GM23248 (cell line): ENCODE measurements at places on chromosomes 1 and 21. TPM values are rescaled to one million over a fixed set of nuclear protein-coding genes. Genes with fewer than 3 reads are reported as not detected.

The TMPRSS3 gene
- not detected in 2 replicates for total RNA-seq

The BARHL2 gene
- total RNA-seq, result not detected in 2 replicates

The MIXL1 gene
- total RNA-seq, result not detected in 2 replicates

The FCRL2 gene
- not detected in 2 replicates for total RNA-seq

The FCER1G gene
- not detected in 2 replicates for total RNA-seq
